Left lobe of liver (tissue), 2 donors: ENCODE measurements at places on chromosomes 12 and 14.
A peak's percentile ranks its signal among the peaks of the same experiment; 100 is the strongest.

GRCh38 chr14:56248442-56248841 lies 130.2 kb downstream of the PELI2 start:
- DNase-seq, result no peak

- no peak for DNase-seq
Measured at GRCh38 chr12:76142305-76142704, 57.8 kb upstream of the NAP1L1 start.

DNA sequence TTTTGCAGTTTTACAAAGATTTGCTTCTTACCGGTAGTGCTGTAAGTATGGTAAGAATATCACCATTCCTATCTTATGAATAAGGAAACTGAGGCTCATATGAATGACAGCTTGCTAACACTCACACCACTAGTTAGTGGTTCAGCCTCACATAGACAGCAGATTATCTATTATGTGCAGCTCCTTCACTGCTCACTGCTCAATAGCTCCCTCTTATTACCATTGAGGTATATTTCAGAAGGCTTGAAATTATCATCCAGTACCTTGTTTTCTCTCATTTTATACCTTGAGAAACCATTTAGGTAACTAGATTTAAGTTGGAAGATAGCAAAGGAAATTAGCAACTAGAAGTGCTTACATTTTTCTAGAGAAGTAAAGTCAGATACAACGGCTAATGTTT lies 15.5 kb downstream of the RIC8B start:
- DNase-seq, result no peak

GRCh38 chr12:93403988-93404803 lies 26.5 kb downstream of the NUDT4 start:
- no peak for DNase-seq

DNA sequence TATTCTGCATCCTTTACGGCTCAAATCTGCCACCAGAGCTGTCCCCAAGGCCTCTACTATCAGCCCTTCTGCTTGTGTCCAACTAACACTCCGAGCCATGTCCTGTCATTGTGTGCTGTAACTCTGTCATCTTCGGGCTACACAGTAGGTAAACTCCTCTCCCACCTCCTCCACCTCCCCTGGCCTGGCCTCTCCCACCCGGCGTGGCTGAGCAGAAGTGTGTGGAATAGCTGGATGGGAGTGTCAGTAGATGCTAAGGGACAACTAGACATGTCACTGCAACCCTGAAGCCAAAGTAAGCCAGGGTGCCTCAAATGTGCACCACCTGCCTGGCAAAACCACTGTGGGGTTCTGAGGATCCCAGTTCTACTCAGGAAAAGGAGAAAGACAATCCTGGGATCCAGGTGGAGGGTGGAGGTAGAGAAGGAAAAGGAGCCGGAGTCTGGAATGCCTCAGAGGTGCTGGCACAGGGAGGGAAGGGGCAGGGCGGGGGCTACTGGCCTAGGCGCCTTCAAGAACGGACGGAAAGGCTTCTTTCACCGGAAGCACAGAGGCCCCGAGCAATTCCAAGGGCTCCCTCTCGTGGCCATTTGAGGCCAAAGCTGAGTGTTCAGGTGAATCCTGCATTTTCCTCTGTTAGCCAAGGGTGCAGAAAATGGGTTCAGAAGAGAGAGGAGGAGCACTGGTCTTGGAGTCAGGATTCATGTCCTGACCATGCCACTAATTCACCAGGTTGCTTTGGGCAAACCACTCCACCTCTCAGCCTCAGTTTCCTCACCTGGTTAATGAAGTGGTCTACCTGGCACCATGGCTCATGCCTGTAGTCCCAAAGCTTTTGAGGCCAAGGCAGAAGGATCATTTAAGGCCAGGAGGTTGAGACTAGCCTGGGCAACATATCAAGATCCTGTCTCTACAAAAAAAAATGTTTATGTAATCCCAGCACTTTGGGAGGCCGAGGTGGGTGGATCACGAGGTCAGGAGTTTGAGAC lies 20.5 kb upstream of the FAM181A start:
- DNase-seq, result peak; percentile 54

DNA sequence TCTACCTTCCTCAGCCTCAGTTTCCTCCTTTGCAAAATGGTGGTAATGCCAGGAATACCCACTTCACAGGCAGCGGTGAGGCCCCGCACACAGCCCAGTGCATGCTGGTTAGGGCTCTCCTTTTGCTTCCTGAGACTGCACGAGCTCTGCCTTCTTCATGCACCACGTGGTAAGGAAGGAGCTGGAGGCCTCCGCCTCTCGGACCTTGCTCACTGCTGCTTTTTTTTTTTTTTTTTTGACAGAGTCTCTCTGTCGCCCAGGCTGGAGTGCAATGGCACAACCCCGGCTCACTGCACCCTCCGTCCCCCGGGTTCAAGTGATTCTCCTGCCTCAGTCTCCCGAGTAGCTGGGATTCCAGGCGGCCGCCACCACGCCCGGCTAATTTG lies 18.1 kb downstream of the TAMALIN start:
- no peak for DNase-seq

DNA sequence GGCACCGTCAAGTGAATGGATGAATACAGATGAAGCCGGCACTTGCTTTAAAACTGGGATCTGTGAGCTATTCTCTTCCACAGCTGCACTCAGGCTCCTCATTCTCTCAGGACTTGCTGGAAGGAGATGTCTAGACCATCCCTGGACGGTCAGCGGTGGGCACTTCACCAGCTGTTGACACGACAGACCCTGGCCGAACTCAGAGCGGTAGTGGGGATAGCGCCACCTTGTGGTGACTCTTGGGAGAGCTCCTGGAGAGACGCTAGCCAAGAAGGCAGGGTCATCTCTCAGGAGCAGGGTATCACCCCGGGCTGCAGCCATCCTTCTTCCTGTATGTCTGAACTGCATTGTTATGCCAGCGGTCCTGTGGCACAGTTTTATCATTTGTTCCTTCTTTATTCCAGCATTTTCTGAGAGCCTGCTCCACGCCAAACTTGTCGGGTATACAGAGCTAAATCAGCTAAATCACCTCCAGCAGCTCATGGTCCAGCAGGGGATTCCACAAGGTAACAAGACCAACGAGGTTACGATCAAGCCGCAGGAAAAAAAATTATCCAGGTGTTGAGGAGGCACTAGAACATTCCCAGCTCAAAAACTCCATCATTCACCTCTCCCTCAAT lies 10.0 kb downstream of the WNT1 start:
- DNase-seq, result peak; percentile 69

DNA sequence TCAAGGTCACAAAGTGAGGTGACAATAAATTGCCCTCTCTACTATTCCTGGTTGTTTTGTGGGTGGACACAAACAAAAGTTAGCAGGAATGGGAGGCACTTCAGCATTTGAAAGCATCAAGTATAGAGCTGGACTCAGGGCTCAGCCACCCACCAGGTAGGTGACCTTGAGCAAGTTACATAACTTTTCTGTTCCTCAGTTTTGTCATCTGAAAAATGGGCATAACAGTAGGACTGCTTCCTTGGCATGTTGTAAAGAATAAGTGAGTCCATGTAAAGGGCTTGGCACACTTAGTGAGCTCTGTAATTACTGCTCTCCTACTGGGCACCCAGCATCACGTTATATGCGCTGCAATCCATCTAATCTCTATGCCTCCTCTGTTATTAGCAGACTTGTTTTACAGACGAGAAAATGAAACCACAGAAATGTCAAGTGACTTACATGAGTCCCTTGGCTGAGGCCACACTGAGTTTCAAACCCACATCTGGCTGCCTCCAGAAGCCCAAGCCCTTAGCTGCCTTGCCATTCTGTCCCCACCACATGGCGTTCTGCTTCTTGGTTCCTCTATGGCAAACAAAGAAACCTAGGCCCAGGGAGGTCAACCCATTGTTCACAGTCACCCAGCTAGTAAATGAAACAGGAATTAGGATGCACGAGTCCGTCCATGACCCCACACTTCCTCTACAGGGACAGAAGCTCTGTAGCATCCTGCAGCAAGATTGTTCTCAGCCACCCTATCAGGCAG lies 63.2 kb upstream of the SLC24A4 start:
- no peak for DNase-seq

- DNase-seq, result no peak
Measured at GRCh38 chr12:64687816-64688215, 71.4 kb downstream of the GNS start.

DNA sequence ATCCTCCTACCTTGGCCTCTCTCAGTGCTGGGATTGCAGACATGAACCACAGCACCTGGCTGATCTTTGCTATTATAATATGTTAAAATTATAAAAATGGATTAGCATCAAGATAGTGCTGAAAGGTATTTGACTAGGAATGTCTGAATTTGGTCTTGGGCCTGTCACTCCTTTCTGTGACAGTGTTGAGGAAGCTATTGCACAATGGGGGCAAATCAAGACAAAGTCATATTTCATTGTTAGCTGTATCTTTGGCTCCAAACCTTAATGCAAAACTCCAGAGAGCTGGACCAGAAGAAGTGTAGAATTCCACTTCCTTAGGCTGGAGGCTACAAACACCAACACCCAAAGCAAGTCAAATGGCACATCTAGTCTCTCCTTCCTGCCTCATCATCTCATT lies 42.2 kb downstream of the ZCRB1 start:
- DNase-seq, result no peak

GRCh38 chr12:27769142-27769673 lies 10.8 kb upstream of the KLHL42 start:
- DNase-seq, result no peak

- DNase-seq, result no peak
Measured at GRCh38 chr14:59395672-59396071, 69.5 kb downstream of the GPR135 start.

- peak; percentile 46 for DNase-seq
Measured at GRCh38 chr12:109737631-109738030, 24.0 kb downstream of the FAM222A start.

- DNase-seq, result no peak
Measured at GRCh38 chr12:48459259-48459658, 13.1 kb upstream of the ANP32D start.
